NCI-H2029 treated with DMSO at 0.1 percent for 48 hours (cell line): ENCODE measurements at places on chromosomes 4 and X.

- DNase-seq = no peak
Measured at GRCh38 chr4:138562544-138562991, 320.4 kb upstream of the SLC7A11 start.

DNA sequence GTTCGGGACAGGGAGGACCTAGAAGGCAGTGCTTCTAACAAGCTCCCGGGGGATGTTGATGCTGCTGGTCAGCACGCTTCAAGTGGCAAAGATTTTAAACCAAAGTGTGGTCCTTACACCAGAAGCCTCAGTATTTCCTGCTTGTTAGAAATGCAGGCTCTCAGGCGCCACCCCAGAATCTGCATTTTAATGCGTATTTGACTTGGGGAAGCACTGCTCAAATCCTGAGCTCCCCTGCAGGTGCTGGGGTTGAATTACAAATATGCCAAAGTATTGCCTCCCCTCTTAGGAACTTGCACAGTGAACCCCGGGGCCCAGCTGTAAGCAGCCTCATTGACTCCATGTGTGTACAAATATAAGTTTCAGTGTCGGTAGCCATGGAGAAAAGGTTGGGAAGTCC, 70.8 kb upstream of the RAI2 start:
- no peak for DNase-seq

GRCh38 chr4:158599150-158599549, 72.5 kb downstream of the C4orf46 start:
- no peak for DNase-seq

DNA sequence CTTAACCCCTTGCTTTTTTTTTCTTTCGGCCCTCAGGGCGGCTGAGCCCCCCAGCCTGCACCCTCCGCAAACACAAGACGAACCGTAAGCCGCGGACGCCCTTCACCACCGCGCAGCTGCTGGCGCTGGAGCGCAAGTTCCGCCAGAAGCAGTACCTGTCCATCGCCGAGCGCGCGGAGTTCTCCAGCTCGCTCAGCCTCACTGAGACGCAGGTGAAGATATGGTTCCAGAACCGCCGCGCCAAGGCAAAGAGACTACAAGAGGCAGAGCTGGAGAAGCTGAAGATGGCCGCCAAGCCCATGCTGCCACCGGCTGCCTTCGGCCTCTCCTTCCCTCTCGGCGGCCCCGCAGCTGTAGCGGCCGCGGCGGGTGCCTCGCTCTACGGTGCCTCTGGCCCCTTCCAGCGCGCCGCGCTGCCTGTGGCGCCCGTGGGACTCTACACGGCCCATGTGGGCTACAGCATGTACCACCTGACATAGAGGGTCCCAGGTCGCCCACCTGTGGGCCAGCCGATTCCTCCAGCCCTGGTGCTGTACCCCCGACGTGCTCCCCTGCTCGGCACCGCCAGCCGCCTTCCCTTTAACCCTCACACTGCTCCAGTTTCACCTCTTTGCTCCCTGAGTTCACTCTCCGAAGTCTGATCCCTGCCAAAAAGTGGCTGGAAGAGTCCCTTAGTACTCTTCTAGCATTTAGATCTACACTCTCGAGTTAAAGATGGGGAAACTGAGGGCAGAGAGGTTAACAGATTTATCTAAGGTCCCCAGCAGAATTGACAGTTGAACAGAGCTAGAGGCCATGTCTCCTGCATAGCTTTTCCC, 3.4 kb downstream of the MSX1 start:
- no peak for DNase-seq

GRCh38 chr4:55949482-55949802, 697 bp downstream of the CEP135 start:
- DNase-seq = no peak

- DNase-seq = no peak
Measured at GRCh38 chrX:38312436-38312835, 14.9 kb downstream of the RPGR start.

DNA sequence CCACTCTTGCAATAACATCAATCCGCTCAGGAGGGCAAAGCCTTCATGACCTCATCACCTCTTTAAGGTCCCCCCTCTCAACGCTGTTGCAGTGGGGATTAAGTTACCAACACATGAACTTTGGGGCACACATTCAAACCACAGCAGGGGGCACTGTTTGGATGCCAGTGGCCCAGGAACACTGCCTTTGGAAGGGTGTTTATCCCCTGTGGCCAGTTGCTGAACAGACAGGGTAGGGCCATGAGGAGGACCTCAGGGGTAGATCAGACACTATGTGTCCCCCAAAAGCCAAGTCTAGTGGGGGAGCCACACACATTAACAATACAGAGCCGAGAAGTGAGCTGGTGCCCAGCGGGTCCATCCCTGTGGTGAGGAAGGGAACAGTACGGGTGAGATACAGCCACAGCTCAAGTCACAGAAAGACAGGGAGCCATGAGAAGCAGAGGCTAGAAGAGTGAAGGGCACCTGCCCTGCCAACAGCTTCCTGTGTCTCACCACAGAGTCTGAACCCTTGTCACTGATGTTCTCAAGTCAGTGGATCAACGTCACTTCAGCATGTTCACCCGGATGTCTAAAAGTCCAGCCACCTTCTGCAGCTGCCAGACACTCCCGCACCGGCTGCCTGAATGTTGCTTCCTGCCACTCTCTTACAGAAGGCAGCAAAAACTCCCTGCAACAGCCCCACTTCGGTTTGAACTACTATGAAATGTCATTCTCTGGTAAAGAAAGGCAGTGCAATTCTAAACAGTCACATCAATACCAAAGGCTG, 19.9 kb upstream of the MXD4 start:
- DNase-seq = no peak

- DNase-seq = no peak
Measured at GRCh38 chrX:97366237-97366636, 482.5 kb downstream of the RPA4 start.

GRCh38 chrX:137430301-137430700, 135.6 kb upstream of the ZIC3 start:
- no peak for DNase-seq

DNA sequence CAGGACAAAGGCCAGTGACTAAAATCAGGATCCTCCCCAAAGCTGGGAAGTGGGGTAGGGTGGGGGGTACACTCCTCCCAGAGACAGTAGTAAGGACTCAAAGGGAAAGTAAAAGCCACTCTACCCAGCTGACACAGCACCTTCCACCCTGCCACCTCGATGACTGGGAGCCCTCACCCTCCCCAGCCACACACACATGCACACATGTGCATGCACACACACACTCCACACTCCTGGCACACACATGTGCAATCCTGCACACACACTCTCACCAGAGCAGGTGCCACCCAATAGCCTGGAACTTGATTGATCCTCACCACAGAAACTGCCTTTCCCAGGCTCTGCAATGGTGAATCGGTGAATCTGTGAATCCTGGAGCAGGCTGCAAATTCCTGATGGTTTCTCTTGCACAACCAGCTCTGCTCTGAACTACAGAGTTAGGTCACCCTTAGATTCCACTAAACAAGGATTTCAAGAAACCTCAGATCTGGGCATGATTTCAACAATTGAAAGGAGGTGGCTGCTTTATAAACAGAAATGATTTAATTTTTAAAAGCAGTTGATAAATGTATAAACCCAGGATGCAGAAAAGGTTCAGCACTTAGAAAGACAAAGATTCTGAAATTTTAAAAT, 21.5 kb downstream of the AMOT start:
- DNase-seq = no peak

GRCh38 chrX:118418811-118419251, 72.9 kb downstream of the WDR44 start:
- DNase-seq = no peak

GRCh38 chr4:1614854-1615595, 69.1 kb downstream of the FAM53A start:
- DNase-seq = no peak

GRCh38 chr4:94623126-94623911, 134.4 kb upstream of the BMPR1B start:
- no peak for DNase-seq

GRCh38 chr4:172232966-172233365, 419.8 kb downstream of the GALNTL6 start:
- DNase-seq = no peak

- no peak for DNase-seq
Measured at GRCh38 chr4:92968556-92968955, 664.8 kb downstream of the GRID2 start.

GRCh38 chr4:164485136-164485535, 268.8 kb upstream of the SMIM31 start:
- no peak for DNase-seq

DNA sequence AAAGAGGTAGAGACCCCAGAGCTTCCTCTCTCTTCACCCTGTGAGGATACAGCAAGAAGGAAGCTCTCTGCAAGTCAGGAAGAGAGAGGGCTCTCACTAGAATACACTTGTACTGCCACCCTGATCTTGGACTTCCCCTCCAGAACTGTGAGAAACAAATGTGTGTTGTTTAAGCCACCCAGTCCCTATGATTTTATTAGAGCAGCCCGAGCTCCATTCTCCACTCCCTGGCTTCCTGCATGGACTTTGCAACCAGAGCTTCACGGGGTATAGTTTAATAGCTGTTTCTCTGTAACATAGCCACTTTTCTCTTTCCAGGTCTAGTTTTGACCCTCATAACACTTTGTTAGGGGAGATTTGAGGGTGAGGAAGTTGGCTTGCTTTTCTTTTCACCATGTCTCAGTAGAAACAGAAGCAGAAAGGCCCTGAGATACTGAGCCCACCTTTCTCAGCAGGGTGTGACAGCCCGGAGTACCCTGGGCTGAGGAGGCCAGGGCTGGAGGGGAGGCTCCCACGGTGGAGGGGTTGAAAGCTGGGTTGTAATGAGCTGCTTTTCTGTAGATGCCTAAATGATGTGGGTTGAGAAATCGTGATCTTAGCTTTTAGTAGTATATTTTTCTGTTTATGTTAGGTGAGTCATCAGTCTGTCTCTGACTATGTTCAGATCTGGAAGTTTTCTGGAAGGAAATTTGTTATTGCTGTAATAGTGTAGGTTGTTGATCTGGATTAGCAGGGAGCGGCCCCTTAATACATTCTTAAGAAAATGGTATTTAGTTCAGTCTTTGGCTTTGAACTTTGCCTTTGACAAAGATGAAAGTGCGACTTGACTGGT, 118.6 kb downstream of the PTTG2 start:
- no peak for DNase-seq

GRCh38 chr4:53682196-53682595, 90.9 kb upstream of the LNX1 start:
- DNase-seq = no peak

DNA sequence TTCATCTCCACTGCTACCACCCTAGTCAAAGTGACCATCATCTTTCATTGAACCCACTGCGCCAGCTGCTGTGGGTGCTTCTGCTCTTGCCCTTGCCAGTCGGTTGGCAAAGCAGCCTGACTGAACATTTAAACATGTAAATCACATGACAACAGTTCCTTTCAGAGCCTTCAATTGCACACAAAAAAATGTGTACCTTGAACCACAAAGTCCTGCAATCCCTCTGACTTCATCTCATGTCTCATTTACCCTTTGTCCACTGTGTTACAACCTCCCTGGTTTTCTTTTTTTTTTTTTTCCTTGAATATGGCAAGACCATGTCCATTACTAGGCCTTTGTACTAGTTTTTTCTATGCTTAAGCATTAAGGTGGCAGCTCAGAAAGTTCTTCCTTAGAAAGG, 183.5 kb downstream of the GBA3 start:
- no peak for DNase-seq

GRCh38 chr4:123984886-123985285, 588.3 kb downstream of the SPRY1 start:
- DNase-seq = no peak

DNA sequence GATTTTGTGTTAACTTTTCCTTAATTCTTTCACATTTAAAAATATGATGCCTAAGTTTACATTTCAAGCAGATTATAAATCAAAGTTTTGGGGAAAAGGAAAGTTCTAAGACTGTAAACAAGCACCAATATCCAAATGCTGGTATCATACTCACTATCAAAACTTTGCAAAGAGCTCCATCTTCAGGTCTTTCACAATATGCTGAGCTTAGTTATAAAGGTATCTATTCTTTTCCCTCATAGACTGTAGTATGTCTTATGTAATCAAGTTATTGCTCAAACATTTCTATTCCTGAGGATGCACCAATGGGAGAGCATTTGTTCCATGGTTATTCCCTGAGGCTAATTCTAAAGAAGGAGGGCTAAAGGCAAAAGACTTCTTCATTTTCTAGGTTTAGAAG, 207.9 kb upstream of the FAM241A start:
- no peak for DNase-seq

- no peak for DNase-seq
Measured at GRCh38 chrX:69063486-69063885, 101.8 kb downstream of the PJA1 start.

- DNase-seq = no peak
Measured at GRCh38 chrX:119895843-119896326, at the start of gene AKAP14. TSS of gene AKAP14 (plus strand) at chrX:119895893. CDS start at chrX:119903224, 7,331 bp downstream.

GRCh38 chr4:125049711-125050110, 265.0 kb upstream of the FAT4 start:
- DNase-seq = no peak

- DNase-seq = no peak
Measured at GRCh38 chr4:4869731-4870571, 10.5 kb downstream of the MSX1 start.

- DNase-seq = no peak
Measured at GRCh38 chrX:17441965-17442364, 67.0 kb downstream of the NHS start.

- no peak for DNase-seq
Measured at GRCh38 chrX:95919605-95920004, 765.0 kb upstream of the DIAPH2 start.

- no peak for DNase-seq
Measured at GRCh38 chrX:13506574-13506973, 62.8 kb upstream of the EGFL6 start.

DNA sequence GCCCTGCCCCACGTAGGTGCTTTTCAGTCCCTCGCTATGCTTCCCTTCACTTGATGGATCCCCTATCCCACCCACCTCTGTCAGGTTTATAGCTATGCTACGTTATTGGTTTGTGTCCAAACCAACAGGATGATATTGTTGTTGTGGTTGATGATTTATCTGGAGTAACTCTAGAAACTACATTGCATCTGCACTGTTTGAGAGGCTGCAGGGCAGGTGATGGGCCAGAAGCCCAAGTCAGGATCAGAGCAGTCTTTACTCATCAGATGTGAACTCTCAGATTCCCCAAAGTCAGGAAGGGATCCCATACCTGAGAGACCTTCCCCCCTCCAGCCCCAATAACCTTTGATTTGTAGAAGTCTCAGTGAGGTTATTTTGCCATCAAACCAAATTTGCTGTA, 34.7 kb downstream of the ARX start:
- DNase-seq = no peak

DNA sequence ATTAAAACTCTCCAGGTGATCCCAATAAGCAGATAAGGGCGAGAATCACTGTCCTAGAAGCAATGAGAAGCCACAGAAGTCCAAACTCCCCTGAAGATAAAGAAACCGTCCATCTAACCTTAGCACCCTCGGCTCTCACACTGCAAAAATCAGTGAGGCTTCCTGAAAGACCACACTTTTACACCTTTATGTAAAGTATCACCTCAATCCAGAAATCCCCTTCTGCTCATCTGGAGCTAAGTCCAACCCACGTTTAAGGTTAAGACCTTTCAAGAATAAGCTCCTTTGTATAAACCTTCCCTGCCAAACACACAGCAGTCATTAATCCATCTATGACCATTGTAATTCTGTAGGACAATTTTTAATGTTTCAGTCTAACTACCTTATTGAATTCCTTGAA, 41.7 kb downstream of the LIN54 start:
- DNase-seq = no peak
